CD4-positive, alpha-beta T cell treated with Interleukin-17A for 4 hours (primary cell): ENCODE measurements at places on chromosomes 12 and 14.

GRCh38 chr12:104172570-104172947 lies 34.5 kb upstream of the NFYB start:
- DNase-seq = no peak

DNA sequence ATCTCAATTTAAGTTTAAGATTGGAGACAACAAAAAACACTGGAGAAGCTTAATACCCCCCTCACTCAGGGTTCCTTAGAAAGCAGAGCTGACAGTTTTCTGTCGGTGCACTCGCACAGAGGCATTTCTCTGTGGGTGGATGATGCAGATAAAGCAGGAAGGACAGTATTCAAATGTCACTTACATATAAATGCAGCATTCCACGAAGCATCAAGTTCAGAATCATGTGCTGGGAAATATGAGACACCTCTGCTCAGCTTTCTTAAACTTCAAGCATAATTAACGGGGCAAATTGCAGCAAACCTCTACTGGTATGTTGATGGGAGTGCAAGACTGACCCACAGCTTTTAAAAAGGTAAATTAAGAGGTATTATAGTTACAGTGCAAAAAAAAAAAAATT lies 68.7 kb downstream of the DICER1 start:
- no peak for DNase-seq

DNA sequence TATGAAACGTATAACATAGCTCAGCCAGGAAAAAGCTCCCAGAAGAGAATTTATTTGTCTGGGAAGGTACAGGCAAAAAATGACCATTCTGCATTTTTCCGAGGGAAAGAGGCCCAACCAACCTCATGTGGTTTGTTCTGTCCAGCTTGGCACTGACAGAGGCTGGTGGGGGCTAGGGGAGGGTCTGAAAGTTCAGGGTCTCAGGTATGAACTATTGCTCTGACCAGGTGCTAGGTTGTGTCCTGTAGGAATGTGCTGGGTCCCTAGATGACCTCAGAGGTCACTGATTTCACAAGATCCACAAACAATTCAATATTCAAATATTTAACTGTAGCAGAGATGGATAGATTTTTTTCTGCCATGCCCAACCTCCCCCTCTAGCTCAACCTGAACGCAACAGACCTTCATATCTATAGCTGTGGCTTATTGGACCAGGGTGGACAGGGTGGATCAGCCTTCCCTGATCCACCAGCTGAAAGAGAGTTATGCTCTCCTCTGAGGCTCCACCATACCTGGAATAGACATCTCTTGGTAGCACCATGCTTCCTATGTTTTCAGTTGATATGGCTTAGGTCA lies 32.9 kb upstream of the IFT81 start:
- no peak for DNase-seq

- no peak for DNase-seq
Measured at GRCh38 chr14:20555845-20556244, 5.0 kb downstream of the RNASE9 start.

DNA sequence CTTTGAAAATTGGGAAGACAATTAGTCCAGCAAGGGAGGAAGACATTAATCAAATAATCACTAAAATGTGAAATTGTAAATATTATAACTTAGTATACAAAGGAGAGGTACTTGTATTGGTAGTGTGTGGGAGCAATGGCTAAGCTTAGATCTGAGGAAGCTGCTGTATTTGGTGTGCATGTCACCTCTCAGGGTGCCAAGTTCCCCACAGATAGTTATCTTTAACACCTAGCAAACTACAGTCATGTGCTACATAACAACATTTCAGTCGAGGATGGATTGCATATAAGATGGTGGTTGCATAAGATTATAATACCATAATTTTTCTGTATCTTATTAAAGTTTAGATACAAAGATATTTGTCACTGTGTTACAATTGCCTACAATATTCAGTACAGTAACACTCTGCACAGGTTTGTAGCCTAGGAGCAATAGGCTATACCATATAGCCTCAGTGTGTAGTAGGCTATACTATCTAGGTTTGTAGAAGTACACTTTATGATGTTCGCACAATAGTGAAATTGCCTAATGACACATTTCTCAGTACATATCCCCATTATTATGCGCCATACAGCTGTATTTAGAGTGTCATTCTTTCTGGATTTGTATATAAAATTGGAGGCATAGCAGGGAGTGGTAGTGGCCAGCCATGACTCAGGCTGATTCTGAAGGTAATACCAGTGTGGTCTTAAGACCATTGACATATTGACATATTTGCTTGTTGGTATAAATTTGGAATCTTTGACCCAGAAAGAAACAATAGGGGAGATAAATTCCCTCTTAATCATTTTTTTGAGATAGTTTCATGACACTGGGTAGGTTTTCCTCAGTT lies 55.8 kb downstream of the RAD51B start:
- no peak for DNase-seq

GRCh38 chr12:28883406-28883997 lies 265.6 kb upstream of the FAR2 start:
- no peak for DNase-seq

- DNase-seq = no peak
Measured at GRCh38 chr14:76811561-76811960, 1.1 kb downstream of the ANGEL1 start.

GRCh38 chr14:71212683-71213107 lies 305.4 kb downstream of the PCNX1 start:
- no peak for DNase-seq

DNA sequence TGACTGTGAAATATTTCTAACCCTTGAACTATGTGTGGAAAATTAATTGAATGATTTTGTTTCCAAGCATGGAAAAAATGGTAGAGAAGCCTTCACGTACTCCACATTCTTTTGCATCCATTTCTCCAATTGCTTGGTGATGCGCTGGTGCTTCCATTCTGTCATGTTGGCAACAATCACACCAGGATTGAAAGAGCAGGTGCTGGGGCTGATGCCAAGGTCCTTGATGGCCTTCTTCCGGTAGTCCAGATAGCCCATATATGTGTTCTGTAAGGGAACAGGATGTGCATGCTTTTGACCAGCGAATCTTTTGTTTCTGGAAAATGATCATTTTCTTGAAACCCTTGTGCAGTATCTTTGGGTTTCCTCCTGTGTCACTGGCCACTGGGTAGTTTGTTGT lies 28.6 kb downstream of the TDG start:
- DNase-seq = no peak

- no peak for DNase-seq
Measured at GRCh38 chr12:65685514-65685913, 138.8 kb upstream of the HMGA2 start.

GRCh38 chr14:50728836-50729235 lies 60.7 kb upstream of the SAV1 start:
- no peak for DNase-seq
